ENCODE measurements at places on chromosomes 1 and 21.

- peak; percentile 71 for DNase-seq
Measured at GRCh38 chr1:174174461-174175329, 15.4 kb downstream of the RABGAP1L start.

DNA sequence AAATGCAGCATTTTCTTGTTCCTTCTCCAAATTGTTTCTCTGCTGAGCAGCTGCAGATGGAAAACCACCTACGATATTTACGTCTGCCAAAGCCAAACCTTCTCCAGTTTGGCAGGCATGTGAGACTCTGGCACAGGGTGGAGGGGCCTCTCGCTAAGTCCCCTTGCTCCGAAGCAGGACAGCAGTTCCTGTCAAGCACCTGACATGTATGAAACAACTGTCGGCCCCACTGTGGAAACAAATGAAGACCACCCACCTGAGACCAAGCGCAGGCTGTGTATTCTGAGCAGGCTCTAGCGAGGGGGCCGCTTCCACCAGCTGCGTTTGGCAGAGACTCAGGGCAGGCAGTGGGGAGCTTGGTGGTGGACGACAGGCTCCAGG, 74.7 kb downstream of the RIPK4 start:
- no peak for DNase-seq

DNA sequence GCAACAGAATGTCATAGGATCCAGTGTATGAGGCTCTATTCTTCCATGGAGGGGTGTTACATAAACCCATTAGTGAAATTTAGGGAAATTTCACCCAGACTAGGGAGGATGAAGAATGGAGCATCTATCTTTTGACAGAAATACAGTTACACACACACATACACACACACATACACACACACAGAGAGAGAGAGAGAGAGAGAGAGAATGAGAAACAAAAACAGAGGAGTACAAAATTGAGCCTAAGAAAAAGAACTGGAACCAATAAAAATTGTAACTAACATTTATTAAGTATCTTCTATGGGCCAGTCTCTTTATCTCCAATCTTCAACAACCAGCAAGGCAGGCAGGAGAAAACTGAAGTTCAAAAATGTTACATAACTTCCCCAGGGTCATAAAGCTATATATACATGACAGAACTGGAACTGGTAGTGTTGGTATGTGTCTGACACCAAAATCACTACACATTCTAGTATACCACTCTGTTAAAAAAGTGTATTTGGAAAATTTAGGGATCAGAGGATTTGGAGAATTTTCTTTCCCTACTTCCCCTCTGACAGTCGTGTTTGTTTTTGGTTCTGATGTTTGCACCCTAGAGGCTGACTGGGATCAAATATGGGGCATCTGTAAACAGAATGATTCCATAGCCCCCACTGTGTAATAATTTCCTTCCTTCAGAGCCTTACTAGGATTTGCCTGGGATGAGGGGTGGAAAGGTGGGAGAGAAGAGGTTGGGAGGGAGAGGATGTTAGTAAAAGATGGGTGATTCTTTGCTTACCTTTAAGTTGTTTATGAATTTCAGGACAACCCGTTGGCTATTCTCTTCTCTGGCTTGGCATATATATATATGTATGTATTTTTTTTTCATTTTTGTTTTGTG, 1.0 kb upstream of the ZFYVE9 start:
- DNase-seq, result no peak

GRCh38 chr1:54274881-54275280, 74.9 kb downstream of the MRPL37 start:
- DNase-seq, result no peak

DNA sequence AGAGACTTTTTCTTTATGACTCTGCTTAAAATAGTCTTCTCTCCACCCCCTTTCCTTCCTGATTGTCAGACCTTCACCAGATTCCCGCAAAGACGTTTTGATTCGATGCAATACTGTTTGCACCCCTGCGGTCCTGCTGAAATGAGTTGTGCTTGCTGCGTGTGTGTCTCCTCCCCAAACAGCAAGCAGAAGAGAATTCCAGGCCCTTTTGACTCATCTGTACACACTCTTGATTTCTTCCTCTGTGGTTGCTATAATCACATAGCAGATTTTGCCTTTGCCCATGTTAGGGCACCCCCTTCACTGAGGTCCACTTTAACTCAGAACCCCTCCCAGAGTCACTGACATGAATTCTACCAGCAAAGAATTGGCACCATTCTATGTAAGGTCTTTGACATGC, 136.5 kb downstream of the ZZZ3 start:
- DNase-seq, result no peak

DNA sequence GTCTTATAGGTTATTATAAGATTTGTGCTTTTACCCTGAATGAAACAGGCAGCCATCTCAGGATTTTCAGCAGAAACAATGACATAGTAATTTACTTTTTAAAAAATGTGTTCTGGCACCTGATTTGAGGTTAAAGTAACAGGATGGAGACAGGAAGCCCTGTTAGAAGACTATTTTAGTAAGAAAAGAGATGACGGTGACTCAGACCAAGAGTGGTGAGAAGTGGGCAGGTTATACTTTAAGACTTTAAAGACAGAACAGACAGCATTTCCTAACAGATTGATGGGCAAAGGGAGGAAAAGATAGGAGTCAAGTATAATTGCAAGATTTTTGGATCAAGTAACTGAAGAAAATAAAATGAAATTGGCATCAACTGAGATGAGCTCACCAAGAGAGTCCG, 436.8 kb upstream of the NR5A2 start:
- DNase-seq, result no peak

DNA sequence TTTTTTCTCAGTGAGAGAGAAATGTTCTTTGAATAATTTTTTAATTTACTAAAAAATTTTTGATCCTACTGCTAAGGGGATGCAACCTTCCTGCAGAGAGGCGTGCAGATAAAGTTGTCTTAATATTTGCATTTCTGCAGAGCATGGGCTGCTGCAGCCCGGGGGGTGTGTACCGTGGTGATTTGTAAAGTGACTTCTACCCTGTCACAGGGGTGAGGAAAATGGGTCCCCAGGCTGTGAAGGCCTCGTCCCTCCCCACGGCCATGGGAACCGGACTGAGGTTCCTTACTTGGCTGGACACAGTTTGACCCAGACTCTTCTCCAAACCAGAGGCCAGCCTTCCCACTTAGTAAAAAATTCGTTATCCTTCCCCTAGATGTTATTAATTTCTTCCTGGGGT, 9.5 kb upstream of the C1orf174 start:
- DNase-seq, result no peak

- no peak for DNase-seq
Measured at GRCh38 chr1:87240661-87241285, 87.9 kb upstream of the LMO4 start.

- DNase-seq, result peak; percentile 29
Measured at GRCh38 chr1:65068202-65069010, 79.6 kb upstream of the AK4 start.

DNA sequence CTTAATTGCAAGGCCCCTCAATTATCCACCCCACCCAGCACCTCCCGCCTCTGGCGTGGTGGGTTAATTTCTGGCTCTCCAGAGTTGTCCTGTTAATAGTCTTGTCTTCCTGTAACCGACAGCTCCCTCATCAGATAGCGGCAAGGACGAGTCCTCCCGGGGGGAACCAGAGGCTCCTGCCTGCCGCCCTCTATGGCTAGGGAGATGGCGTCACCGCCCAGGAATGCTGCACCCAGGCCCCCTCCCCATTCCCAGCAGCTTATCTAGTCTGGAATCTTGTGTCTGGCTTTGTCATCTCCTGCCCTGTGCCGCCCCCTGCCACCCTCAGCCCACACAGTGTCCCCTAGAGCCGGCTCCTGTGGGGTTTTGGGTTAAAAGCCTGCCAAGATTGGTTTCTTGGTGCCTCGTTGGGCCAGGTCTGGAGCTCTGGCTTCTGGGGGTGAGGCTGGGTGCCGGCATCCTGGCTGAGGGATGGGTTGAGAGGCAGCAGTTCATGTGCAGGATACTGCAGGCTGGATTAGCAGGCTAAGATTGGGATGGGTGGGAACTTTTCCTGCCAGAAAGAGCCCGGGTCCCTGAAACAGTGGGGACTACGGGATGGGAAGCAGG, 48.8 kb downstream of the EDN2 start:
- no peak for DNase-seq

- DNase-seq, result peak; percentile 79
Measured at GRCh38 chr1:31957701-31958674, 19.8 kb upstream of the PTP4A2 start.

DNA sequence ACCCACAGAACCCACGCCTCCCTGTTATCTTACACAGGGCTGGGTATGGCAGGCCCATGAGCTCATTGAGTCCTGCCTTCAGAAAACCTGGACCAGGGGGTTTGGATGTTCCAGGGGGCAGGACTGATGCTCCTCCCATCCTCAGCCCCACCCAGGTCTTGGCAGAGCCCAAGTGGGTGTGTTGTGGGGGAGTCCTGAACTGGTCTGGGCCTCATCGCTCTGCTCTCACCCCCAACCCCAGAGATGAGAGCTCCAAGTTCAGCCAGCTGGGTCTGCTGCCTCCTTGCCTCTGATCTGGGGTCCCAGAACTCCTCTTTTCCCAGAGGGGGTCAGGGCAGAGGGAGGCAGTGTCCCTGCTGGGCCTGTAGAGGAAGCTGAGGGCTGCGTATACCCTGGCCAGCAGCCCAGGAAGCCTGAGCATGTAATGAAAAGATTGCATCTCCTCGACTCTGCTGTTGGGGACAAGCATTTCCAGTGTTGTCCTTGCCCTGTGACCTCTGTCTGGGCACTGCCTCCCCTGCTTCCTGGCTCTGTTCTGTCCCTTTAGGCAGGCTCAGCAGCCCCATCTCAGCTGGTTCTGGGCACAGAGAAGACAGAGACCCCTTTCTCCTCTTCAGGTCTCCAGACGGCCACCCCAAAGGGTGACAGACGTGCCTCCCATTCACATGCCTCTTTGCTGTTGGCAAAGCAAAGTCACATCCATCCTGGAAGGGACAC, 54.7 kb upstream of the EPS8L3 start:
- no peak for DNase-seq

DNA sequence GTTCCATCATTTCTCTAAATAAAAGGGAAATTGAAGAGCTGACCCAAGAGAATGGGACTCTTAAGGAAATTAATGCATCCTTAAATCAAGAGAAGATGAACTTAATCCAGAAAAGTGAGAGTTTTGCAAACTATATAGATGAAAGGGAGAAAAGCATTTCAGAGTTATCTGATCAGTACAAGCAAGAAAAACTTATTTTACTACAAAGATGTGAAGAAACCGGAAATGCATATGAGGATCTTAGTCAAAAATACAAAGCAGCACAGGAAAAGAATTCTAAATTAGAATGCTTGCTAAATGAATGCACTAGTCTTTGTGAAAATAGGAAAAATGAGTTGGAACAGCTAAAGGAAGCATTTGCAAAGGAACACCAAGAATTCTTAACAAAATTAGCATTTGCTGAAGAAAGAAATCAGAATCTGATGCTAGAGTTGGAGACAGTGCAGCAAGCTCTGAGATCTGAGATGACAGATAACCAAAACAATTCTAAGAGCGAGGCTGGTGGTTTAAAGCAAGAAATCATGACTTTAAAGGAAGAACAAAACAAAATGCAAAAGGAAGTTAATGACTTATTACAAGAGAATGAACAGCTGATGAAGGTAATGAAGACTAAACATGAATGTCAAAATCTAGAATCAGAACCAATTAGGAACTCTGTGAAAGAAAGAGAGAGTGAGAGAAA, 38.4 kb downstream of the CENPF start:
- no peak for DNase-seq

DNA sequence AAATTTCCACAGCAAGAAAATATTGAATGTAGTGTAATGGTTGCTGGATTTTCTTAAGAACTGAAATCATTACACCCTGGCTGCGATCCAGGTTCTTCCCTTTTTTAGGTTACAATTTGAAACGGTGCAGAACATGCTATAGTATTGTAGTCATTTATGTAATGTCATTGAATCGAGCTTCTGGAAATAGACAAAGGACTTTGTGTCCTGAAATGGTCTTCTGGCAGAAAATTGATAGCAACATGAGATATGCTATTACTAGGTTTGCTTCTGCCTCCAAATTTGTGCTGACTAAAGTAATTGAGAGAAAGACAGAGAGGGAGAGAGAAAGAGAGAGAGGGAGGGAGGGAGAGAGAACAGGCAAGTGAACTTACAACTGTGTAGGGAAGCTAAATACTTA, 146.2 kb upstream of the NFIA start:
- DNase-seq, result no peak

- no peak for DNase-seq
Measured at GRCh38 chr1:214155987-214156625, 124.9 kb upstream of the SMYD2 start.

GRCh38 chr1:227356620-227357146, 38.4 kb upstream of the CDC42BPA start:
- no peak for DNase-seq

DNA sequence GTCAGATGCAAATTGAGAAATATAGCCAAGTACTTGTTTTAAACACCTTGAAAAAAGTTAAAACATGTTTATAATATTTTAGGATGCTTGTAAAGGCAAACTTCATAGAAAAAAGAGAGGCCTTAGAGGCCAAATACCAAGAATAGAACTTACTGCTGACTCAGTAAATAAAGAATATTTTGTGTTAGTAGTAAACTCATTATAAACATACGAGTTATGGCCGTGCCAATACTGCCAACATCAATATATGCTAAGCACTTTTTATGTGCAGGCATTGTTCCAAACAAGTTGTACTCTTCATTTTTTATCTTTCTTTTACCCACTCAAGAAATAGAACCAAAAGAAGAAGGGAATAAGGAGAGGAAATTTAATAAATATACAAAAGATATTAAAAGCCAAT, 705.9 kb upstream of the NCAM2 start:
- DNase-seq, result no peak

- no peak for DNase-seq
Measured at GRCh38 chr1:214228976-214229375, 52.0 kb upstream of the SMYD2 start.

GRCh38 chr21:17848228-17848627, 29.1 kb upstream of the C21orf91 start:
- peak; percentile 28 for DNase-seq

DNA sequence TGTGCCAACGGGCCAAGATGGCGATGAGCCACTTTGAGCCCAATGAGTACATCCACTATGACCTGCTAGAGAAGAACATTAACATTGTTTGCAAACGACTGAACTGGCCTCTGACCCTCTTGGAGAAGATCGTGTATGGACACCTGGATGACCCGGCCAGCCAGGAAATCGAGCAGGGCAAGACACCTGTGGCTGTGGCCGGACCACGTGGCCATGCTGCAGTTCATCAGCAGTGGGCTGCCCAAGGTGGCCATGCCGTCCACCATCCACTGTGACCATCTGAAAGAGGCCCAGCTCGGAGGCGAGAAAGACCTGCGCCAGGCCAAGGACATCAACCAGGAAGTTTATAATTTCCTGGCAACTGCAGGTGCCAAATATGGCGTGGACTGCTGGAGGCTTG, 32.2 kb upstream of the GPR137B start:
- no peak for DNase-seq

DNA sequence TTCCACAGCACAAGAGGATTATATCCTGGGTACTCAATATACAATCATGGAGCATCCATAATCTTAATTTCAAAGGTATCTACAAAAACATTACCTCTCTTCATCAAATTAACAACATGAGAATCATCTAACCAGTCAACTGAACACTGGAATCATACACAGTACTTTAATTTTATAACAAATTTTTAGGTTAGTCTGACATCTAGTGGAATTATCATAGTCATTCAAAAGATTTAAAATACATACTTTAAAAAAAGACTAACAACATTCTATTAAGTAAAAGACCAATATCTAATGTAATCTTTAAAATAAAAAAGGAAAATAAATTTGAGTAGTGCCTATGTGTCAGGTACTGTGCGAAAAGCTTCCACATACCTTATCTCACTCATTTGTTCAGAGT, 16.8 kb upstream of the SH3GLB1 start:
- no peak for DNase-seq
